SK-N-MC (cell line): ENCODE measurements at places on chromosomes 1 and 21.

DNA sequence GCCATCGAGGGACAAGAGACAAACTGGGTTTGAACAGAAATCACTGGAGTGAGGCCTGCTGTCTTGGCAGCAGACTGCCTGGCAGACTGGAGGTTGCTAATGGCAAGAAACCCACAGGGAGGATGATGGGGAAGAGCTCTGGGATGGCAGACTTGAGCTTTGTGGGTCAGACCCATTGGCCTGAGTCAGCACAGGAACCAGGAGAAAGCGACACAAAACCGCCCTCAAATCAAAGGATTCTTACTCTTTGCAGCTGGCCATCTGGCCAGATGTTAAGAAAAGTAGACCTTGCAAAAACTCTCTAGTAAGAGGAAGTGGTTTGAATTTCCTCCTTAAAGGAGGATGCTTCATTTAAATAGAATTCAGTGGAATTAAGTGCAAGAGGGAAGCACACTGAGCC lies 195.2 kb upstream of the JUN start:
- no peak for DNase-seq

DNA sequence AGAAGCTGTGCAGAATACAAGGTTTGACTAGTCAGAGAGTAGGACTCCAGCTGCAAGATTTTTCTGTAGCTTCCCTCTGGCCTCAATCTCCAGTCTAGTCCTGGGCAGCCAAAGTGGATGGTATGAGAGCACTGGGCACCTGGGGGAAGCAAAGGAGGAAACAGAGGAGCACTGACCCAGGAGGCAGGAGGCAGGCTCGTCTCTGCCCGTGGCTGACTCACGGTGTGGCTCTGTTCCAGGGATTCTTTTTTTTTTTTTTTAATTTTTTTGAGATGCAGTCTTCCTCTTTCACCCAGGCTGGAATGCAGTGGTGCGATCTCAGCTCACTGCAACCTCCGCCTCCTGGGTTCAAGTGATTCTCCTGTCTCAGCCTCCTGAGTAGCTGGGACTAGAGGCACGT lies 4.1 kb upstream of the NPPB start:
- DNase-seq, result no peak

GRCh38 chr1:26858891-26859640 lies 3.9 kb upstream of the SFN start:
- DNase-seq, result no peak

GRCh38 chr1:5595531-5596170 lies 396.6 kb downstream of the NPHP4 start:
- DNase-seq, result no peak

GRCh38 chr21:25254491-25255174 lies 352.6 kb downstream of the MRPL39 start:
- no peak for DNase-seq

- DNase-seq, result no peak
Observed at GRCh38 chr1:212700223-212700891, 717 bp upstream of the BATF3 start.

DNA sequence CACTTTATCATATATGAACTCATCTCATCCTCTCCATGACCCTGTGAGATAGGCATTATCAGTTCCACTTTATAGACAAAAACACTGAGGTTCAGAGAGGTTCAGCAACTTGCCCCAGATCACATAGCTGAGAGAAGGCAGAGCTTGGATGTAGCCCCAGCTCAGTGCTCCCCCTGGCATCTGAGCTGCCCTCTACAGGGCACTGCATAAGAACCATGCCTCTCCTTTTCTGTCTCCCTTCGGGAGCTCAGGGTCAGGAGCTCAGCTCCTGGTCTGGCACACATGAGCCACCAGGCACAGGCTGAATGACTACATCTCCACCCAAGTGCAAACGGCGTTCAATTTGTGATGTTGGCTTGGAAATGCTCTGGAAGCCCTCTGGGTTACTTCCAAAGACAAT lies 16.9 kb downstream of the RAB7B start:
- DNase-seq, result no peak

DNA sequence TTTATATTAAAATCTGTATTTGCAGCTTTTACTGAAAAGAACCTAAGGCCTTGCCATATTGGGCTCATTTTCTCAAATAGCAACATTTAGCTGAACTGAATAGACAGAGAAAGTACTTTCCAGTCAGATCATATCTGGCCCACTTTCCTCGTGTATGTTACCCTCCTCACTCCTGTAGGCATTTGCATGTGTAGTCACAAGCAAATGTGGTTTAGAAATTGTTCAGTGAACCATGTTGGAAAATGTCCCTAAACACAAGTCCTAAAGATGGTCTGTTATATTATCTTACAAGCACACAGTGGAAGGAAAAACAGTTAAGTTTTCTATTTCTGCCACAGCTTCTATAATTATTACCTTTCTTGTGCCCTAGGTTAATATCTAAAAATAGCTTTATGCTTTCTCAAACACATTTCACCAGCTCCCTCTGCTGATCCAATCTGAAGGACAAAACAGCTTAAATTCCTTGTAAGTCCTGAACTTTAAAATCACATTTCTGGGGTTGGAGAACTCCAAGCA lies 606 bp upstream of the FMO4 start:
- DNase-seq, result no peak

DNA sequence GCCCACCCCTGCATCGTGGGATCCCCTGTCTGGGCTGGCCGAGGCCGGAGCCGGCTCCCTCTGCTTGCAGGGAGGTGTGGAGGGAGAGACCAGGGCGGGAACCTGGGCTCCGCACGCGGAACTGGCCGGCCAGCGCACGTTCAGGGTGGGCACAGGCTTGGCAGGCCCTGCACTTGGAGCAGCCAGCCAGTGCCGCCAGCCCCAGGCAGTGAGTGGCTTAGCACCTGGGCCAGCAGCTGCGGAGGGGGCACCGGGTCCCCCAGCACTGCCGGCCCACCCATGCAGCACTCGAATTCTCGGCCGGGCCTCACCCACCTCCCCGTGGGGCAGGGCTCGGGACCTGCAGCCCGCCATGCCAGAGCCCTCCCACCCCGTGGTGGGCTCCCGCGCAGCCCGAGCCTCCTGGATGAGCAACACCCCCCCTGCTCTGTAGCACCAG lies 422.6 kb downstream of the AMY1C start:
- no peak for DNase-seq

DNA sequence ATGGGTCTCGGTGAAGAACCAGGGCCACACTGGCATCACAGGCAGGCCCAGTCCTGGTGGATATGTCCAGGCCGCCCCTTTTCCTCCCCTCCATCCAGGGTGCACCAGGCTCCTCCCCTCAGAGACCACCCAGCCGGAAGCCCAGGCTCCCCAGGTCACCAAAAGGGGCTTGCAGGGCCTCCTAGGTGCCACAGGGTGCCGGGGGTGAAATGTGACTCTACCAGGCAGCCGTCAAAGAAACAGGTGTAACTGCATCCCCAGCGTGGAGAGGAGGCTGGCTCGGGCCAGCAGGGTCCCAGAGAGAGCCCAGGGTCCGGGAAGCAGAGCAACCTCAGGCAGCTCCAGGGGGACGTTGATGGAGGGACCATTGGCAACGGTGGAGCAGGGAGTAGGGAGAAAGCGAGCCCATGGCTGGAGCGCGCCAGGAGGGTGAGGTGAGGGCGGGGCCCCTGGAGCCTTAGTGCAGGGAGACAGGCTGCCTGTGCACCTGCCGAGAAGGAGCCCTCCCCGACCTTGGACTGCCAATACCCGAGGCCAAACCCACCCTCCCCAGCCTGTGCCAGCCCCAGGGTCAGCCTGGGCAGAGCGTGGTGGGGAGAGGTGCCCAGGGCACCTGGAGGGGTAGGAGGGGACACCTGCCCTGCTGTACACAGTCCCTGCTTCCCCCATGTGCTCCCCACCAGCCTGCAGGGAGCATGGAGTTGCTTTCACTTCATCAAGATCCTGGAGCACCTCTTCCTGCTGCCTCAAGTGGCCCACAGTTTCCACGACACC lies 48.3 kb upstream of the POFUT2 start:
- no peak for DNase-seq

- no peak for DNase-seq
Observed at GRCh38 chr1:109500941-109501381, 7.1 kb downstream of the CYB561D1 start.

- no peak for DNase-seq
Observed at GRCh38 chr1:231039161-231040018, 664 bp downstream of the FAM89A start.

- no peak for DNase-seq
Observed at GRCh38 chr1:203082571-203083462, 3.0 kb downstream of the MYOG start.

- DNase-seq, result no peak
Observed at GRCh38 chr1:206953626-206954025, 7.4 kb upstream of the PIGR start.

GRCh38 chr1:234102583-234102982 lies 198.1 kb downstream of the SLC35F3 start:
- no peak for DNase-seq

DNA sequence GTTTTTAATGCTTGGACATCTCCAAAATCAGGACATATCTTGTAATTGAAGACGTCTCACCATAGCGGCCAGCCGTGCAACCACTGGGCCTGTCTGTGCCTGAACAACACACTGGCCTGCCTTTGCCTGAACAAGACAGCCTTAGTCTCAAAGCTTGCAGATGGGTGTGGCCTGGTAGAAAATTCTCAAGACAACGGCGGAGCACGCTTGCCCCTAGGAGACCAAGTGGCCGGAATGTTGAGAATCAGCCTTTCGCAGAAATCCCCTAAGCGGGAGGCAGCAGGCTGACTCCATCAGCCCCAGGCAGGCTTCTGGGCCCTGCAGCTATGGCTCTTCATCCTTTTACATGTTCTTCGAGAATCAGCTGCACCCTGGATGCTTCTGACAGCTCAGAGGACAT lies 98.0 kb upstream of the C1orf174 start:
- DNase-seq, result no peak

DNA sequence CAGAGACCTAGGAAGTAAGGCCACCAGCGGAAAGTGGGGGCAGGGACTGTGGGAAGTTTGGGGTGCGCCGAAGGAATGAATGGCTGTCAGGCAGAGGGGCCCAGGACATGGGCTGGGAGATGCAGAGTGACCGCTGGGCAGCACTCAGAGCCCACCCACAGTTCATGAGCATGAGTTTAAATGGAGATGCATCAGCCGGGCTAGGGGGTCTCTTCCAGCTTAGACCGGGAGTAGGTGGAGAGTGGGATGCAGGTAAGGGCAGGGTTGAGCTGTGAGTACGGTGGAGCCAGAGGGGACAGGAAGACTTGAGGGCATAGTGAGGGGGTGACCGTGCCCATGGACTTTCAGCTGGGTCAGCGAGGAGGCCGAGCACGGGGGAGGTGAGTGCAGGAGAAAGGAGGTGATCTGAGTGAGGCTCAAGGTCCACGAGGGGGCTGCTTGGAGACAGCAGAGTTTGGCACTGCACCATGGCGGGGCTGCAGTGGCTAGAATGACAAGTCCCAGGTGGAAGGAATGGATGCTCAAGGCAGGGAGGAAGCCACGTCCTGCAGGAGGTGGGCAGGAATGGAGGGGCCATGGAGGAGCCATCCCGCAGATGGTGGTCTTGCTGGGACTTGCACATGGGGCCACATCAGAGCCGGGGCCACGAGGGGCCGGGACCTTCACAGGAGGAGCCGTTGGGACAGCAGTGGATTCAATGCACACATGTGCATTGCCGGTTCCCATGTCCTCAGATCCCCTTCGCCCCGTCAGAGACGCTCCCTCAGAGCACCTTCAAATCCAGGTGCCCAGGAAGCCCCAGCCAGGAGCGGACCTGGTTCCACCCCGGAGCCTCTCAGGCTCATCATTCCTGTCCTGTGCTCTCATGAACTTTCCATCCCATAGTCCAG lies 34.9 kb downstream of the UBASH3A start:
- no peak for DNase-seq

- no peak for DNase-seq
Observed at GRCh38 chr1:76075877-76076276, 1.3 kb downstream of the ST6GALNAC3 start.

DNA sequence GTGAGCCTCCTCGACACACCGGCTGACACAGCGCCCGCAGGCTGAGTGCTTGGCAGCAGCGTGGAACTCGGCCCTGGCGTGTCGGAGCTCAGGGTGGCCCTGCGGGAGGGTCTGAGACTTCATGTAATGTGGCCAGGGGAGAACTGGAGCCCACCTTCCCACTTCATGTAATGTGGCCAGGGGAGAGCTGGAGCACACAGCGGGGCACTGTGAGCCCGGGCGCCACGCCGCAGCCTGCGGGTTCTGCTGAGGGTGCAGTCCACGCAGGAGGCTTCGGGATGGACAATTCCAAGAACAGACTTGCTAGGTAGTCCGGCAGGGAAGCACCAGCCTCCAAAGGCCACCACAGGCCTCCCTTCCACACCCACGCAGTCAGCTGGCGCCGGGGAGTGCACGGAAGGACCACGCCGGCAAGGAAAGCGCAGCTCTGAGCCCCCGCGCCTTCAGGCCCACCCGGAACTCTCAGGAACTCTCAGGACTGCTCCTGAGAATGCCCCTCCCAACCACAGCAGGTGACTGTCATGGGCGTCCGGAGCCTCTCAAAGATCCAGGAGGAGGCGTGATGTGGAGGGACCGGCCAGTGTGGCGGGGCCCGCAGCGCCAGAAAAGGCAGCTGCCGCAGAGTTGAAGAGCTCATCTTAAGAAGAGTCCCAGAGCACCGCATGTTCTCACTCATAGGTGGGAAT lies 19.3 kb upstream of the ADARB1 start:
- DNase-seq, result no peak

- DNase-seq, result no peak
Observed at GRCh38 chr21:38987633-38988508, 182.1 kb downstream of the ETS2 start.

DNA sequence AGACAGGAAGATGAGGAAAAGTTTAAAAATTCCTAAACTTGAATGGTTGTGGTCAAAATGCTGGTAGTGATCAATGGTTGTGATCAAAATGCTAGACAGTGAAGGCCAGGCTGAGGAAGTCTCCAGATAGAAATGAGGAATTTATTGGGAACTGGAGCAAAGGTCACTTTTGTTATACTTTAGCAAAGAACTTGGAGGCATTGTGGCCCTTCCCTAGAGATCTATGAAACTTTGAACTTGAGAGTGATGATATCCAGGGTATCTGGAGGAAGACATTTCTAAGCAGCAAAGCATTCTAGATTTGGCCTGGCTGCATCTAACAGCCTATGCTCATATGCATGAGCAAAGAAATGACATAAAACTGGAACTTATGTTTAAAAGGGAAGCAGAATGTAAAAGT lies 35.5 kb upstream of the RABGAP1L start:
- DNase-seq, result no peak

- no peak for DNase-seq
Observed at GRCh38 chr21:45768740-45769048, 125.2 kb downstream of the PCBP3 start.

- no peak for DNase-seq
Observed at GRCh38 chr1:199954699-199955098, 72.8 kb upstream of the NR5A2 start.
